Activated CD4-positive, alpha-beta T cell treated with anti-CD3 and anti-CD28 coated beads, Interleukin-2, amount 10 ng/mL, durations not matched to agents 24 days and 14 days (primary cell): ENCODE measurements at places on chromosomes 13 and 19.
A peak's percentile ranks its signal among the peaks of the same experiment; 100 is the strongest.

GRCh38 chr13:39034085-39034484, 3.8 kb downstream of the PROSER1 start:
- H3K27ac ChIP-seq, result no peak overlapping the region
- H3K27me3 ChIP-seq, result no peaks in the 10 kb centered on the region
- H3K4me3 ChIP-seq, result peak overlapping the region; percentile 71
- peaks cover 22% of the 10 kb centered on the region for H3K36me3 ChIP-seq
- no peak for DNase-seq

DNA sequence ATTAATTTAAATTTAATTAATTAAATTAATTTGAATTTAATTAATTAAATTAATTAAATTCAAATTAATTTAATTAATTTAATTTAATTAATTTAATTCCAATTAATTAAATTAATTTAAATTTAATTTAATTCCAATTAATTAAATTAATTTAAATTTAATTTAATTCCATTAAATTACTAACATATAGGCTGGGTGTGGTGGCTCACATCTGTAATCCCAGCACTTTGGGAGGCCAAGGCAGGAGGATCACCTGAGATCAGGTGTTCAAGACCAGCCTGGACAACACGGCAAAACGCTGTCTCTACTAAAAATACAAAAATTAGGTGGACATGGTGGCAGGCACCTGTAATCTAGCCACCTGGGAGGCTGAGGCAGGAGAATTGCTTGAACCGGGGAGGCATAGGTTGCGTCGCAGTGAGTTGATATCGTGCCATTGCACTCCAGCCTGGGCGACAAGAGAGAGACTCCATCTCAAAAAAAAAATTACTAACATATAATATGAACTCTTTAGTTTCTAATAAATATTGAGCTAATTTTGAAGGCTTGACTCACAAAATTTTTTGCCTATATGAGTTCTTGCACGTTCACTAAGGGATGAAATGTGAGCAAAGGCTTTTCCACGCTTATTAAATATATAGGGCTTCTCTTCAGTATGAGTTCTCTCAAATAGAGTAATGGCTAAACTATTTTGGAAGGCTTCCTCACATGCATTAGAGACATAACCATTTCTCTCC, 9.0 kb upstream of the USP29 start:
- H3K4me1 ChIP-seq, result no peaks in the 10 kb centered on the region
- no peaks in the 10 kb centered on the region for H3K36me3 ChIP-seq
- H3K27ac ChIP-seq, result no peak overlapping the region
- no peak for DNase-seq

- no peaks in the 10 kb centered on the region for H3K36me3 ChIP-seq
- no peaks in the 10 kb centered on the region for H3K27me3 ChIP-seq
- no peaks in the 10 kb centered on the region for H3K4me1 ChIP-seq
These were observed 594.7 kb downstream of the FGF9 start for GRCh38 chr13:22265563-22265962.

DNA sequence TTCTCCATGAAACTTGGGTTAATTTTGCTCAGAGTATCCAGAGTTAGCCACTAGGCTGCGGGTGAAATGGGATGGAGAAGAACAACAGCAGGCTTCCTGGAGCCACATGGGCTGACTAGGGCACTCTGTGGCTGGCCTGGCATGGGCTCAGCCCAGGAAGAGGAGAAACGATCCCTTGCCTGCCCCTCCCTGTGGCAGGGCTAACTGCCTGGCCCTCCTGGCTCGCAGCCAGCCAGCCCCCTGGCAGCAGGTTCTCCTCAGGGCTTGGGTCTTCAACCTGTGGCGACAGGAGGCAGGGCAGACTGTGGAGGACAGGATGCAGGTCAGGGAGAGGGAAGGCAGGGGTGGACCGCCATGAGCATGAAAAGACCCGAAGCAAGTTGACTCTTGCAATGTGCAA, 78.7 kb upstream of the GPR183 start:
- no peaks in the 10 kb centered on the region for H3K27me3 ChIP-seq
- peaks cover 32% of the 10 kb centered on the region for H3K36me3 ChIP-seq
- peak overlapping the region; percentile 42 for H3K27ac ChIP-seq
- no peak overlapping the region for H3K4me3 ChIP-seq
- no peak for DNase-seq

GRCh38 chr13:79662882-79663281, 181.9 kb downstream of the NDFIP2 start:
- no peak overlapping the region for H3K4me3 ChIP-seq
- no peaks in the 10 kb centered on the region for H3K36me3 ChIP-seq
- H3K27me3 ChIP-seq, result peaks cover 5% of the 10 kb centered on the region
- no peak overlapping the region for H3K27ac ChIP-seq

DNA sequence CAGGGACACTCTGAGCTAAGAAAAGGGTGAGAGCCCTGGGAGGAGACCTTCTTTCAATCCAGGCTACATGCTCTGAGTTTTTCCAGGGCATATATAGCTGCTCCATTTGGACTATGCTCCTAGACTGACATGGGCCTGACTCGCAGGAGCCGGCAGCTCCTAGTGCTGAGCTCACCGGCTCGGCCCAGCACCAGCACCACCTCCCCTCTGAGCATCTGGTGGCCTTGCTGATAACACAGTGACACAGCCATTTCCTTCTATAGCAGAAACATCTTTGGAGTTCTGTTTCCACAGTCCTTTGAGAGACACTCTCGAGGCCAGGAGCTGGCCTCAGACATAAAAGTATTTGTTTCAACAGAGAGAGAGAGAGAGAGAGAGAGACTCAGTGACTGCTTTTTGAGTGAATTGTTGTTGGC, 184.9 kb downstream of the TM9SF2 start:
- no peak overlapping the region for H3K27ac ChIP-seq
- H3K4me3 ChIP-seq, result no peak overlapping the region
- H3K36me3 ChIP-seq, result no peaks in the 10 kb centered on the region

DNA sequence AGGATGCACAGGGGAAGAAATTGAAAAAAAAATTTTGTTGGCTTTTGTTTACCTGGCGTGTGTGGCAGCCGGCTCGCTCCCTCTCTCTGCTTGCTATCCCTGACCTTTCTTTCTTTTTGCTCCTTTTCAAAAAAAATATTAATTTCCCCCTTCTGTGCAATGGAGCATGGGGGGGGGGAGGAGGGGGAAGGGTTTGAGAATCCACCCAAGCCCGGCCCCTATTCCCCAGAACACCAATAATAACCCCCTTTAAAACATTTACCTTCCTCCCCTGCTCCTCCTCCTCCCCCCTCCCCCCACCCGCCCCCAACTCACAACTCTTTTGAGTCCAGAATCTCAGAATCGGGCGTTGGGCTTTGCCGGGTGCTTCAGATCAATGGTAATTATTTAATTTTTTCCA, 28.4 kb downstream of the NFIX start:
- H3K27me3 ChIP-seq, result peaks cover 59% of the 10 kb centered on the region
- no peak for DNase-seq
- H3K4me1 ChIP-seq, result peaks cover 20% of the 10 kb centered on the region
- H3K36me3 ChIP-seq, result peaks cover 4% of the 10 kb centered on the region
- no peak overlapping the region for H3K27ac ChIP-seq

GRCh38 chr19:8456064-8456463, 11.3 kb downstream of the HNRNPM start:
- DNase-seq, result no peak
- H3K36me3 ChIP-seq, result peaks cover 45% of the 10 kb centered on the region
- no peaks in the 10 kb centered on the region for H3K27me3 ChIP-seq
- no peak overlapping the region for H3K27ac ChIP-seq
- H3K4me3 ChIP-seq, result no peak overlapping the region
- peaks cover 58% of the 10 kb centered on the region for H3K4me1 ChIP-seq

DNA sequence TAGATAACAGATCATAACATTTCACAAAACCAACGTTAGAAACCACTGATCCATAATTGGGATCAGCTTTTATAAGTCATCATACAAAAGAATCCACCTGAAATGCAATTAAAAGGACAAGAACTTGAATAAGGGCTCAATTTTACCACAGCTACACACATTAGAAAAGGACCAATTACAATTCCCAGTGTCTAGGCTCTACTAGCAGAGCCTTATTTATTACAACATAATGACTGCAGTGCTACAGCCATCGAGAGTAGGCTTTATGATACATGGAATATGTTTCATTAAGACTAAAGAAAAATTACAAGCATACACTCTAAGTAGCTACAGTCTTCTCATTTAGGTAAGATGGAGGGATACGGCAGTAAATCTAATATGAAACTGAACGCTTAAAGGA, 2.9 kb downstream of the RBM26 start:
- no peak overlapping the region for H3K27ac ChIP-seq
- peaks cover 55% of the 10 kb centered on the region for H3K4me1 ChIP-seq
- DNase-seq, result no peak

GRCh38 chr19:10768369-10768768, 50.5 kb downstream of the DNM2 start:
- DNase-seq, result no peak
- peaks cover 45% of the 10 kb centered on the region for H3K4me1 ChIP-seq
- peaks cover 28% of the 10 kb centered on the region for H3K36me3 ChIP-seq
- no peak overlapping the region for H3K4me3 ChIP-seq

DNA sequence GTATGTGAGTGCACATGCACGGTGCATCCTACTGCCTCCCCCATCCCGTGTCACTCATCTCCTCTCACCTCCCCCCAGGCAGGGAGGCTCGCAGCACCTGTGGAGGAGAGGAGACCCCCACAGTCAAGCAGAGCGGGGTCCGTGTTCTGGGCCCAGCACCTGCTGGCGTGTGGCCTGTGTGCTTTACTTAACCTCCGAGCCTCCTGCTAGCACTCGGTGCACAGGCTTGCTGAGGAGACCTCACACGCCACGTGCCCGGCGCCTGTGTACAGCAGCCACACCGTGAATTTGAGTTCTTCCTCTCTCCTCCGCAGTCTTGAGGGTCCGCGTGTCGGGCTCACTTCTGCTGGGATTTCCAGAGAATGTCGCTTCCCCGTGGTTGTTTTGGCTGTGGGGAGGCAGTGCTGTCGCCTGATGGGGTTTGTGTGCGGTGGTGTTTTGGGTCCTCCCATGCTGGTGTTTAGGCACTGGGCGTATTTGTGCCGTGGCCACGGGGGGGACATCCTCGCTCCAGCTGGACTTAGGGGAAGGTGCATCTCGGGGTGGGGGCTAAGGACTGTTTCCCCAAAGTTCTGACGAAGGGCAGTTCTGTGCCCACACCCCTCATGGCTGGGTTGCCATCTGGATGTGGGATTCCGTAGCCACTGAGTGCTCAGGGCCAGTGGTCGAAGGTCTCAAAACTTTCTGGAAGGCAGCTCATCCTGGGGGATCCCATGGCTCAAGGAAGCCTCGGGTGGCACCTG, 34.8 kb upstream of the TMEM255B start:
- peaks cover 2% of the 10 kb centered on the region for H3K27me3 ChIP-seq
- H3K36me3 ChIP-seq, result peaks cover 3% of the 10 kb centered on the region
- peak overlapping the region; percentile 87 for H3K27ac ChIP-seq
- DNase-seq, result no peak

DNA sequence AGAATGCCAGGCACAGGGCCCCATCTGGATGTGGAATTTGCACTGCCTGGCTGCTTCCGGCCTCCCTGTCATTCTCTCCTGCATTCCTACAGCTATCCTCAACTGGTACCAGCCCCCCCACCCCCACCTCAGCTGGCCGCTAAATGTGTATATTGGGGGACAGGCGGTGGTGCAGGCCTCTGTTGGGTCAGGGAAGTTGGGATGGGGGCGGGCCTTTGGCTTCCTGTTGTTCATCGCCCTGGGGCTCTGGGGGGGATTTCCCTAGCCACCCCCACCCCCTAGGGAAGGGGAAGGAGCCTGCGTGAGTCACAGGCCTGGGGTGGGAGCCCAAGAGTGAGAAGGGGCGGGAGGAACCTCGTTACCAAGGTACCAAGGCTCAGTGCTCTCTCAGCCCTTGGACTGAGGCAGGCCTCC, 10.6 kb downstream of the POU2F2 start:
- peak; percentile 92 for DNase-seq
- H3K36me3 ChIP-seq, result peaks cover 65% of the 10 kb centered on the region
- no peaks in the 10 kb centered on the region for H3K27me3 ChIP-seq
- H3K4me1 ChIP-seq, result peaks cover 52% of the 10 kb centered on the region
- peak overlapping the region; percentile 95 for H3K27ac ChIP-seq
- peak overlapping the region; percentile 80 for H3K4me3 ChIP-seq

GRCh38 chr19:280541-281009, 10.6 kb downstream of the PLPP2 start:
- no peak for DNase-seq
- no peaks in the 10 kb centered on the region for H3K4me1 ChIP-seq
- H3K36me3 ChIP-seq, result no peaks in the 10 kb centered on the region
- H3K27me3 ChIP-seq, result peaks cover 6% of the 10 kb centered on the region
- H3K4me3 ChIP-seq, result no peak overlapping the region
- H3K27ac ChIP-seq, result no peak overlapping the region

- H3K27me3 ChIP-seq, result peaks cover 9% of the 10 kb centered on the region
- H3K36me3 ChIP-seq, result no peaks in the 10 kb centered on the region
- no peak overlapping the region for H3K27ac ChIP-seq
- no peak for DNase-seq
- peaks cover 29% of the 10 kb centered on the region for H3K4me1 ChIP-seq
These were observed 193.8 kb downstream of the KATNAL1 start for GRCh38 chr13:30113551-30113950.

DNA sequence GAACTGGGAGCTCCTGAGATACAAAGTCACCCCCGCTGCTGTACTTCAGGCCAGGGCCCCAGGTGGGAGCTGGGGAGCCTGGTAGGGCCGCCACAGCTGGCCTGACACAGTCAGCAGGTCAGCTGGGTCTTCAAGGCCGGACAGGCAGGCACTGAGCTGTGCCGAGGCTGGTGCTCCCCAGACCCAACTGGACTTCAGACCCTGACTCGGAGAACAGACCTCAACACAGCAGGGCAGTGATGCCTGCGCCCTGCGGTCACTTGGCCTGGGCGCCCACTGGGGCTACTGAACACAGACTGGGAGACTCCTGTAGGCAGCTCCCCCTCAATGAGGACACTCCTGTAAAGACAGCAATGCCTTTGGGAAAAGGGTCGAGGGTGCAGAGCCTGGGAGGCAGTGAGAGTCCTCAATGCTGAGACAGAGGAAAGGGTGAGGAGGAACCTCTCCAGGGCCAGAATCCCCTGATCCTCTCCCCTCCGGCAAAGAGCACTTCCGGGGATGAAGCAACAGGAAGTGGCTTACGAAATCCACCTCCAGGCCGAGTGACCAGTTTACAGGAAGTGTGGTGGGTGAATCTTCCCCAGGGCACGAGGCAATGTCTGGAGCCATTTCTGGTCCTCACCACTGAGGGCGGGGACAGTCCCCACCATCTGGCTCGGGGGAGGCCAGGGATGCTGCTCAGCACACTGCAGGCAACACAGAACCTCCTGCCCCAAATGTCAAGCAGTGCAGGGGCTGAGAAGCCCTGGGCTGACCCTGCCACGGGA, 40.8 kb upstream of the ISYNA1 start:
- peaks cover 4% of the 10 kb centered on the region for H3K36me3 ChIP-seq
- H3K4me3 ChIP-seq, result peak overlapping the region; percentile 82
- H3K27me3 ChIP-seq, result no peaks in the 10 kb centered on the region
- peak overlapping the region; percentile 96 for H3K27ac ChIP-seq

DNA sequence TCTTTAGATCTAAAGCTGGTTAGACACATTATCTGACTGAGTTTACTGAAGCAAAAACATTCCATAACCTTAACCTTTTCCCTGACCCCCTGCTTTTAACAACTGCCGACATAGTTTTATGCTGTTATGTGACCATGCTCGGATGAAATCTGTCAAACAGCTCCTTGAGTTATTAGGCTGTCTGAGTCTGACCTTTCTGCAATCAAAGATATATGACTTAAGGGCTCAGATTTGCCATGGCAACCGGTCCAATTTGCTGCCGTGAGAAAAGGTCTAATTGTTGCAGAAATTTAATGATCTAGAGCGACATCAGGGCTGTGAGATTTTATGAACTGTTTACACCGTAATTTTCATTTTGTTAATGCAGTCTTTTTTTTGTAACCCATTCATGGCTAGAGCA, 61.8 kb downstream of the URI1 start:
- H3K27ac ChIP-seq, result no peak overlapping the region
- H3K36me3 ChIP-seq, result peaks cover 55% of the 10 kb centered on the region
- no peaks in the 10 kb centered on the region for H3K27me3 ChIP-seq
- H3K4me3 ChIP-seq, result no peak overlapping the region
